ENCODE measurements at places on chromosomes 2 and 18.

DNA sequence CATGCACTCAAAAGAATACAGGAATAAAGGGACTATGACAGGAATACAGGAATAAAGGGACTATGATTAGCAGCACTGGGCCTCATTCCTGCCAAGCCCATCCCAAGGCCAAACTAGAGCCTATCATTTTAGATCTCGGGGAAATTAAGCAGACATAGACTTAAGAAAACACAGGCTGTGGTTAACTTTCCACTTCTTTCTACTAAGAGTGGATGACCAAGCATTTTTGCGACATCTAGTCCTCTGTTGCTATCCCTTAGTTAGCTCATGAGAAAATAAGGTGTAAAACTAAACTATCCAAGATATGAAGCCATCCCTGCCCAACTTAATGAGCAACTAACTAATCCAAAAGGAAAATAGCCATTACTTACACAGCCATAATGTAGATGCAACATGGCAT is 5.9 kb downstream of the LYPD1 start:
- no peak for DNase-seq

GRCh38 chr2:8983571-8983970 is 19.9 kb downstream of the MBOAT2 start:
- DNase-seq, result no peak

- DNase-seq, result no peak
Measured at GRCh38 chr18:37383846-37384595, 181.6 kb downstream of the CELF4 start.

DNA sequence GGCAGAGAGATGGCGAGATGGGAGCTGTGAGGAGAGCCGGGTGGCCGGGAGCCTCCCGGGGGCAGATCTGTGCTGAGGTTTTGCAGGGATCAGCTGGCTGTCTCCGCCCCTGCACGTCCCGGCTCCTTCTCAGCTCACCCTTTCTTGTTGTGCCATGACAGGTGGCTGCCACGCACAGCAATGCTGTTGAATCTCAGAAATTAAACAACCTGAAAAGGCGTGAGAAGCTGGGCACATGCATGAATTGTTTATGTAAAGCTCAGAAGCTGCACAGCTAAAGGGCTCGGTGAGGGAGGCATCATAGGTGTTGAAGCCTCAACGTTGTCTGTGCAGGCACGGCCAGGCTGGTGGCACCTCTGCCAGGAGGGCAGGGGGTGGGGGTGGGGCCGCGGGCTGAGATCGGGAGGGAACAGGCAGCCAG is 858 bp upstream of the RTP5 start:
- DNase-seq, result no peak

DNA sequence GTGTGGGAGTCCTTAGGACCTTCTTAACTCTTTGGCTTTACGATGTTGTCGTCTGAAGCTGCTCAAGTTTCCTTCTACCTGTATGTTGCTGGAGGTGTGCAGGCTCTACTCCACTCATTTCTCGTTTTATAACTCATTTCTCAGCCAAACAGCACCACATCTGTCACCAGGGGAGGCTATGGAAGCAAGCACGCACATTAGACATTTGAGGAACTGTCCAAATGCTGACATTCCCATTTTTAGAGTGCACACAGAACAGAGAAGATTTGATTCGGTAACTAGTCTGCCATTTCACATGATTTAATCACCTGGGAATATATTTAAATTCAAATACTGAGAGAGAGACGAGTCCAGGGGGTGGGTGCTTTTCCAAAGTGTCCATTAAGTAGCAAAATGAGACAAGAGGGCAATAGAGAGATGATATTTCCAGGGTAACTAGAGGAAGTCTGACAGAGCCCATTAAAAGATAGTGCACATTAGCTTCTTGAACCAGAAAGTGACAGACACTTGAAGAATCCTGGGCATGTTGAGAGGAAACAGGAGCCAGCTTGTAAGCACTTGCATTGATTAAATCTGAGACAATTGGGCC is 793.3 kb downstream of the TDRD15 start:
- DNase-seq, result no peak

- no peak for DNase-seq
Measured at GRCh38 chr2:235618039-235618438, 124.2 kb downstream of the AGAP1 start.

- no peak for DNase-seq
Measured at GRCh38 chr2:164457271-164457670, 164.0 kb downstream of the GRB14 start.

DNA sequence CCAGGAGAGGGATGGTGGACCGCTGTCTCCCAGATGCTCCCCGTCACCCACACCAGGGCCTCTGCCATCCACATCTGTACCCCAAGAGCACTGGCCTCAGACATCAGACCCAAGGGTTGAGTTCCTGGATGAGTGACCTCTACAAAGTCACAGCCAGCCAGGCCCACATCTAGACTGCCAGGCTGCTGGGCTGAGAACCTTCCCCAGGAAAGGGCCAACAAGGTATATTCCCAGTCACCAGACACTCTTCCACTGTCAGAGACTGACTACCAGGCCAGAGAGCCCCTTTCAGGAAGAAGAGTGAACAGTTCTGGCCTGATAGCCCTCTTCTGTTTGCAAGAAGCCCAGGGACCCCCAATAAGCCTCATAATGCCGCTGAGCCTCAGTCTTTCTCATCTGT is 44.3 kb downstream of the C1QL2 start:
- DNase-seq, result no peak

DNA sequence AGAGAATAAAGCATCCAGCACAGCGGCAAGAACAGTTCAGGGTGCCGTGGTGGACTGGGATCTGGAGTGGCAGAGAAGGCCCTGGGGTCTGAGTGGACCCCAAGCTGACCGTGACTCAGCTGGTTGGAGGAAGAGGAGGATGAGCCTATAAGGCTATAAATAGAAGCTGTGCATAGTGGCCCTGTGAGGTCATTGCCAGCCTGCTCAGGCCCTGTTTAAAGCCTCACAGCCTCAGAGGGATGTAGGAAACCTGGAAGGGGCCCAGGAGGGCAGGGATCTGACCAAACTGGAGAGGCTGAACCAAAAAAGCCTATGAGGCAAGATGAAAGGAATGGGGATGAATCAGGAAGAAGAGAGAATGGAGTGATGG is 11.3 kb upstream of the DES start:
- DNase-seq, result no peak

DNA sequence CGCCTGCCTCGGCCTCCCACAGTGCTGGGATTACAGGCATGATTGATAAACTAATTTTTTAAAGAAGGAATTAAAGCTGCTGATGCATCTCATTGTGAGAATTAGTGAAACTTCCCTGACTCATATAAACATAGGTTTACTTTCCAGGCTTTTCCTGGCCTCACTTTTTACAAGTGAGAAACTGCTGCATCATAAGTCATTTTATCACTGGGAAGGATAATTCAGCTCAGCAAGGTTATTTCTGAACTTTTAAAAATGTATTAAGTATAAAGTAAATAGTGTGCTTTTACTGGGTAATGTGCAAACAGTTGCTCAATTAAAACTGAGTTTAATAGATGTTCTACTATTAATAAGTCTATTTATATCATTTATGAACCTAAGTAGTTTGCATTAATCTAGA is 1130.3 kb upstream of the CDH2 start:
- DNase-seq, result no peak

DNA sequence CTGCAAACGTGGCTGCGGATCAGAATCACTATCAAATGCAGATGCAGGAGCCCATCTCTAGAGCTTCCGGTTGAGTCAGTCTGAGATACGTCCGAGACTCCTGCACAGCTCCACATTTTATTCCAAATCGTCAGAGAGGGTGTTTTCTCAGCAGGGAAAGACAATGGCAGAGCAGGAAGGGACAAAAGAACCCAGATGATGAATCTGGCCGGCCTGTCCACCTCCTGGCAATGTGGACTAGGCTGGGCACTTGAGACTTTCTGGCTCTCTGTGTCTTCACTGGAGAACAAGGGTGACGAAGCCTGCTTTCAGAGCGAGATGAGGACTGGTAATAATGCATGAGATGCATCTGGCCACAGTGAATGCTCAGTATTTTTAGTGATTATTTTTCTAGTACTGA is 255.9 kb upstream of the MYT1L start:
- no peak for DNase-seq

DNA sequence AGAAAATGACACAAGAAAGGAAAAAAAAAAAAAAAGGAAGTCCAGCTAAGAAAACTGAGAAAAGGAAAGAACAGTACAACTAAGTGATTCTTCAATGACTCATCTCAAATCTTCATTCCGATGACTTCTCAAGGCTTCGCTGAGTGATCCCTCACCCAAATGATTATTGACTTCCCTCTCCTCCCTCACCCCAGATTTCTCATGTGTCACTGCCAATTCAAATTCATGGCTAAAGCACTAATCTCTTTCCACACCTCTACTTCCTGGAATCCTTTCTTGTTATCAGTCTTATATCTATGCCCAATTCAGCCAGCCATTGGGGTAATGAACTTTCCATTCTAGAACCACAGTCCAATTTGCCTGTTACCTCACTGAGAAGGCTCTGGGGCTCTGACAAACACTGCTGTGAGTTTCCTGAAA is 7.2 kb upstream of the ABCB11 start:
- no peak for DNase-seq

- no peak for DNase-seq
Measured at GRCh38 chr2:203913947-203914346, 22.6 kb upstream of the ICOS start.

- no peak for DNase-seq
Measured at GRCh38 chr18:21257386-21257785, 15.4 kb downstream of the GREB1L start.

- DNase-seq, result no peak
Measured at GRCh38 chr2:37917281-37918228, 7.5 kb upstream of the RMDN2 start.

DNA sequence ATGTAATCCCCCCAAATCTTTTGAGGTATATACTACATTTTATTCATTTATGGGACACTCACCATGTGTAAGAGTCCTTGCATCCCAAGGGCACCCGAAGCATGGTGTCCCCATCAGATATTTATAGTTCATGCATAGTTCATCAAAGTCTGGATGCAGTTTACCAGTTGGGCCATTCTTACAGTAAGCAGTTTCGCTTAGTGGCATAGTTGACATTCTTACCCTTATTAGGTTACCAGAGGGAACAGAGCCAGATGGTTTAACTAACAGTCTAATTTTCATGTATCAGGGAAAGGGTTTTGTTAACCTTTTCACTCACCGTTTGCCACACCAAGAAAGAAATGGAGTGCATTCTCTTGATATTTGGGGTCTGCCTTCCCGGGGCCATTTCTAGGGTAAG is 7.1 kb downstream of the ZNF407 start:
- no peak for DNase-seq

DNA sequence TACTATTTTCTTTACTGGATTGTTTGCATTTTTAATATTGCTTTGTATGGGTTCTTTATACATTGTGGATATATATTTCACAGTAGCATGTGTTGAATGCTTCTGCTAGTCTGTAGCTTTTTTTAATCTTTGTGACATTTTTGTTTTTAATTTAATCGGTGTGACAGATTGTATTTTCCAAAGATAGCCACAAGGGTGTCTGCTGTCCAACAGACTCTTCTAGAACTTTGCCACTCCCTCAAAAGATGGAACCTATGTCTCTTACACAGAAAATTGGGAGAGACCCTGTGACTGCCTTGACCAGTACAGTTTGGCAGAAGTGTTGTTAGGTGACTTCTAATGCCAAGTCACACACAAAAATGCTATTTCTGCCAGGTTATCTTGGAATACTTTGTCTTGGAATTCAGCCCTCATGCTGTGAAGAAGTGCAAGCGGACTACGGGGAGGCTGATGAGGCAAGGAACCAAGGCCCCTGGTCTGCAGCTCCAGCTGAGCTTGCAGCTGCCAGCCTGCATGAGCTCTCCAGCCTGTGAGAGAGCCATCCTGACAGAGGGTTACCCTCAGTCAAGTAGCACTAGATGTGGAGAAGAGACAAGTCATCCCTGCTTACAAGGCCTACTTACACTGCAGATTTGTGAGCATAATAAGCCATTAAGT is 110.8 kb downstream of the TDRD15 start:
- no peak for DNase-seq

DNA sequence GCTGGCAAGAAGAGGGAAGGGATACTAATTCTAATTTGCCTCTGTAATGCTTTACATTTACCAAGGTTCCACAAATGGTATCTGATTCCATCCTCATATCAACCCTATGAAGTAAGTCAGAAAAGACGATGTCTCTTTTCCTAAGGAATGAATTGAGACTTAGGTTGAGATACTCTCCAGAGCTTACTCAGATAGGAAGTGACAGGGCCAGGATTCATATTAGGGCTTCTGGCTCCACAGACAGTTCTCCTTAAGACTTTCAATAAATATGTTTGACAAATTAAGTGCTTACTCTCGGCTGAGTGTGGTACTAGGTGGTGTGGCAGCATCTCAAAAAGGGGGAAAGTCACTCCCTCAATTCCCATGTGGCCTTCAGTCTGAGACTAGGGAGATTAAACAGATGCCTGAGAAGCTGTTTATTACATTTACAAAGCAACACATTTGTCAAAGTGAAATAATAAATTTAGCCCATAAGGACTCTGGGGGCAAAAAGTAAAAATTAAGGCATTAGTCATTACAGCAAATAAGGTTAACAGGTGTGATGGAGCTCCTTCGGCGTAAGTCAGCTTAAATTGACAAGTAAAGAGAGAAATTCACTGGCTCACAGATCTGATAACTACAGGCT is 14.2 kb downstream of the CDK15 start:
- no peak for DNase-seq

Data from hypothalamus (tissue), 51 donors.